ENCODE measurements at places on chromosomes 1 and 21. TPM values are rescaled to one million over a fixed set of nuclear protein-coding genes. Genes with fewer than 3 reads are reported as not detected.

The CA14 gene
- total RNA-seq = not detected

The OR2T2 gene
- not detected for total RNA-seq

GRCh38 chr1:58144698-58145270 is 401.7 kb downstream of the OMA1 start:
- no peak for DNase-seq

GRCh38 chr1:154745286-154745731 is 124.8 kb downstream of the KCNN3 start:
- peak; percentile 55 for DNase-seq

DNA sequence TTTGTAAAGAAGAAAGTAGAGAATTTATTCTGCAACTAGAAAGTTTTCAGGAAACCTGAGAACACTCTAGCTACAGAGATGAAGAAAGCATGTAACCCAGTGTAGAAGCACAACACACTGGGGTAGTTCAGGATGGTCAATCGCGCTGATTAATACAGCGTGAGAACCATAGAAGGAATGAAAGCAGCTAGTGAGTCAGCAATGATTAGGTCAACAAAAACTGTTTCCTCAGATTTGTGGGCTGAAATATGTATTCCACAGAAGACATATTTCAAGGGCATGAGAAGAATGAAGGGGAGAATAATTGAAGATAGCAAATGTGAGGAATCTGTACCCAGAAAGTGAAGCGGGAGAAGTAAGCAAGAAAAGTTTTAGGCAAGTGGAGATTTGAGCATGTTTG is 97.8 kb upstream of the ADGRL2 start:
- no peak for DNase-seq

DNA sequence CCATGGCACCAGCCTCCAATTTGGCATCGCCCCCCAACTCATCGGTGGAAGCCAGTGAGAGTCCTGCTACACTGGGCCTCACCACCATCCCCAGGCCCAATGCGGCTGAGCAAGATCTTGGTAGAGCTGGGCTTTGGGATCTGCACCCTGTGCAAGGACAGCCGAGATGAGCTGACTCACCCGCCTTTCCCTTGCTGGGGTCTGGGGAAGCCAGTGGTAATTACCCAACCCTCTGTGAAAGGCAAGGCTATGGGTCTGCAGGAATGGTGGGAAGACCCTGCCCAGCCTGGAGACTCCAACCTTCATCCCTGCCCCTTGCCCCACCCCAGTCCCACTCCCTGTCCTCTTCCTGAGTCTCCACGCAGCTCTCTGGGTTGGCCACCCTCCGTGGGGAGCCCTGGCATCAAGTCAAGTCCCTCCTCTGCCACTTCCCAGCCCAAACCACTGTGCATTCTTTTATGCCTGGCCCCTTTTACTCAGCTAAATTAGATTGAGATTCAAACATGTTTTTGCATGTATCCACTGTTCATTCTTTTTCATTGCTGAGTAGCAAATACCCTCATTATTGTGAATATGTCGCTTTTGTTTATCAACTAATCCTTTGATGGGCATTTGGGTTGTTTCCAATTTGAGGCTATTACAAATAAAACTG is 8.8 kb downstream of the SMCP start:
- no peak for DNase-seq
